ENCODE measurements at places on chromosomes 11 and 22. TPM values are rescaled to one million over a fixed set of nuclear protein-coding genes. Genes with fewer than 3 reads are reported as not detected.
A peak's percentile ranks its signal among the peaks of the same experiment; 100 is the strongest.

The LINC01488 gene
- total RNA-seq = not detected

The PACS1 gene
- 86.9 TPM for total RNA-seq

- H3K36me3 ChIP-seq = no peaks in the 10 kb centered on the region
- no peak overlapping the region for H3K4me3 ChIP-seq
- no peaks in the 10 kb centered on the region for H3K27me3 ChIP-seq
- H3K27ac ChIP-seq = peak overlapping the region; percentile 82
Measured at GRCh38 chr11:131579932-131580387, 209.5 kb downstream of the NTM start.

DNA sequence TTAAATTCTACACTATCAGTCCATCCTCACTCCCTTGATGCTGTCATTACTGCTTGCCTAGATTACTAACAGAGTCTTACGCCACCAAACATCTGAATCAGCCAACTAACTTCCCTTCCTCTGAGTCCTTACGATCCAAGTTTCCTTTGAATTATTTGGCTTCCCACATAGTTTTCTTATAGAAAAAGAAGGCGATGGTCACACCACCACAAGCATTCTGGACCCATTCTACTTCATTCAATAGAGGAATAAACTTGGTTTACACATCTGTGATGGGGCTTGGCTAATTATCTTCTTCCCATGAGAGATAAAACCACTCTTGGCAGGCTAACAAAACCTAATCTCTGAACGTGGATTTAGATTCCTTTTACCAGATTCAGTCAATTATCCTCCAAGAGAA, 35.0 kb downstream of the INTS4 start:
- no peak overlapping the region for H3K27ac ChIP-seq
- H3K27me3 ChIP-seq = no peaks in the 10 kb centered on the region
- no peak overlapping the region for H3K4me3 ChIP-seq
- peaks cover 4% of the 10 kb centered on the region for H3K36me3 ChIP-seq
- no peaks in the 10 kb centered on the region for H3K4me1 ChIP-seq

DNA sequence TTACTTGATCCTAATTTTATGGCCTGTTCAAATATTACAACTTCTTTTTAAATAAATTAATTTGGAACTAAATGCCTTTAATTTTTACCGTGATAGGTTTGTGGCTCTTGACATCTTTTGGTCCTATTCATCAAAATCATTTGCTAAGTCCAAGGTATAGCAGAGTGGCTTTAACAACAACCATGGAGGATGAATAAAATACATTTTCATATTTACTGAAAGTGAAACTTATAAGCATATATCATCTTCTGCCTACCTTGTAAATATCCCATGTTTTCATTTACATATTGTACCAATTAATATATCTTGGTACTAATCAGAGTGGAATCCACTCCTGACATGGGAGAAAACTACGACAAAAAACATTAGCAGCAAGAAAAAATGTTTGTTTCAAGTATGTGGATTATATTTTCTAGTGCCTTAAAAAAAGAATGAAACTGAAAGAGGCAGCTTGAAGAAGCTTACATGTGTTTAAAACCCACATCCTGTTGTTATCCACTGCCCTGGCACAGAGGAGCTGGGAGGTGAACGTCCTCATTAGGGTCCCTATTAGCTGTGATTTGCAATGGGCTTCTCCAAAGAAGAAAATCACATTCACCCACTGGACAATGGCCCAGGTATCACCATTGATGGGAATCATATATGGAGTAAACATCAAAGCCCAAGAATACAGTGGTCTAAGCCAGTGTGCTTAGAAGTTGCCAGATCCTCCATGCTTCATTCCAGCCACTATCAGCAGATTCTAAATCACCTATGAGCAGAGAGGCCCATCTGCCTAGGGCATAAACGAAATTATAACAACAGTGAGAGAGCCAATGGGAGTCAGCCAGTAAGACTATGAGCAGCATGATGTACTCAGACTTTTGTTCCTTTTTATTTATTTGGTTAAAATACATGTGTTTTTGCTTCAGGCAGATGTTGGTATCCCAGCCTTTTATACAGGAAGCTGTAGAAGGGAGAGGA, 84.7 kb downstream of the MAML2 start:
- H3K4me1 ChIP-seq = peaks cover 44% of the 10 kb centered on the region
- H3K27me3 ChIP-seq = no peaks in the 10 kb centered on the region
- peak overlapping the region; percentile 5 for H3K27ac ChIP-seq

The SERHL2 gene
- total RNA-seq = 1.2 TPM

DNA sequence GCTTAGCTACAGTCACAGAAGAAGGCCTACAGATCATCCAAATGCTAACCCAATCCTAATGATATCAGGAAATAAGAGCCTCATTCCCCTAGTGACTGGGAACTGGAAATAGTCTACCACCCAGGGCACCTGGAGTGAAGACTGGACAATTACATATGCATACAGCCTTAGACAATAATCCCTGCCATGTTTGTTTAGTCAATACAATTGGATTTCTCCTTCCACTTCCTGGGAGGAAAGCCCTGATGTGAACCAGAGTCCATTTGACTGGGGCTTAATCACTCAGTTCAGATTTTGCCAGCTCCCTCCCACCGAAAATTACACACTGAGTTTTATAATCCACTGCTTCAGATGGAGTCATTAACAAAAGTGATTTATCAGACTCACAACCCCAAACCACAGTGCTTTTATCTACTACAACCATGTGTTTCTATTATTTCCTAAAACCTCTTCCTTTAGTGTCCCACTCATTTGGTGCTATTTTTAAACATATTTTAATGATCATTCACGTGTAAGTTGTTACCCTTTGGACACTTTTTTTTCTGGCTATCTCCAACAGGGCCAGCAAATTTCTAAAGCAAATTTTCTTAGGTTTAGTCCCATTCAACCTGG, 29.9 kb downstream of the CWF19L2 start:
- peak; percentile 66 for DNase-seq
- no peak overlapping the region for H3K27ac ChIP-seq
- no peak overlapping the region for H3K4me3 ChIP-seq
- H3K36me3 ChIP-seq = peaks cover 4% of the 10 kb centered on the region
- no peaks in the 10 kb centered on the region for H3K27me3 ChIP-seq

- no peaks in the 10 kb centered on the region for H3K27me3 ChIP-seq
- H3K27ac ChIP-seq = no peak overlapping the region
- peak; percentile 75 for DNase-seq
- H3K4me3 ChIP-seq = no peak overlapping the region
Measured at GRCh38 chr11:103234974-103235373, 125.7 kb downstream of the DYNC2H1 start.

The RRP7A gene
- 54.9 TPM for total RNA-seq

DNA sequence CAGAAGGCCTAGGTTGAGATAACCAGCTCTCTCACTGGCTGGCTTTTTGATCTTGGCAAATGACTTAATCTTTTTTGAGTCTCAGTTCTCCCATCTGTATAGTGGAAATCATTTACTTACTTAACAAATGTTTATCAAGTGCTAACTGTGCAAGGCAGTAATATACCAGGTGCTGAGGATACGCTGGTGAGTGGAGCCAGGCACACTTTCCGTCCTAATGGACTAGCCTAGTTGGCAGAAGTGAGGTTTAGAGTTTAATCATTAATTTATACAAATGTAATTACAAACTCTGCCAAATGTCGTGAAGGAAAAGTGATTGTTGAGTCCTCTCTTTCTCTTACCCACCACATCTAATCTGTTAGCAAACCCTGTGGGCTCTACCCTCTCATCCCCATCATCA, 33.3 kb downstream of the EXT2 start:
- no peaks in the 10 kb centered on the region for H3K27me3 ChIP-seq
- H3K36me3 ChIP-seq = peaks cover 17% of the 10 kb centered on the region
- H3K4me3 ChIP-seq = no peak overlapping the region
- no peak for DNase-seq
- H3K27ac ChIP-seq = no peak overlapping the region

The TSPO gene
- 124 TPM for total RNA-seq

The VSIG2 gene
- 0.18 TPM for total RNA-seq

The OR8D4 gene
- not detected for total RNA-seq

DNA sequence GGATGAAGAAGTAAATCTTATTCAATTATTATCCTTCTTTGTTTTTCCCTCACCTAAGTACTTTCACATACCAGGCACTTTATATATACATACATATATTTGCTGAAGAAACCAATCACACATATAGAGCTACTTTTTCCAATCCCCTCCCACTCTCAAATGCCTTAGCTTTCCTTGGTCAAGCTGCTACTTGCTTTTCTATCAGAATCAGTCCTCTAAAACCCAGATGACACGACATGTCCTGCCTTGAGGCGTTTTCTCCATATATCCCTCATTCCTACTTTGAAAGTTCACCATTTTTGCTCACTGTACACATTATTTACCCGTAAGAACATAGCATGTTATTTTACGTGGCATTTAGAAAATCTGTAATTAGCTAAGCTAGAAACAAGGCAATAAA, 5.4 kb downstream of the RAB38 start:
- no peak for DNase-seq
- H3K36me3 ChIP-seq = no peaks in the 10 kb centered on the region
- peaks cover 2% of the 10 kb centered on the region for H3K4me1 ChIP-seq
- no peak overlapping the region for H3K27ac ChIP-seq
- no peaks in the 10 kb centered on the region for H3K27me3 ChIP-seq

DNA sequence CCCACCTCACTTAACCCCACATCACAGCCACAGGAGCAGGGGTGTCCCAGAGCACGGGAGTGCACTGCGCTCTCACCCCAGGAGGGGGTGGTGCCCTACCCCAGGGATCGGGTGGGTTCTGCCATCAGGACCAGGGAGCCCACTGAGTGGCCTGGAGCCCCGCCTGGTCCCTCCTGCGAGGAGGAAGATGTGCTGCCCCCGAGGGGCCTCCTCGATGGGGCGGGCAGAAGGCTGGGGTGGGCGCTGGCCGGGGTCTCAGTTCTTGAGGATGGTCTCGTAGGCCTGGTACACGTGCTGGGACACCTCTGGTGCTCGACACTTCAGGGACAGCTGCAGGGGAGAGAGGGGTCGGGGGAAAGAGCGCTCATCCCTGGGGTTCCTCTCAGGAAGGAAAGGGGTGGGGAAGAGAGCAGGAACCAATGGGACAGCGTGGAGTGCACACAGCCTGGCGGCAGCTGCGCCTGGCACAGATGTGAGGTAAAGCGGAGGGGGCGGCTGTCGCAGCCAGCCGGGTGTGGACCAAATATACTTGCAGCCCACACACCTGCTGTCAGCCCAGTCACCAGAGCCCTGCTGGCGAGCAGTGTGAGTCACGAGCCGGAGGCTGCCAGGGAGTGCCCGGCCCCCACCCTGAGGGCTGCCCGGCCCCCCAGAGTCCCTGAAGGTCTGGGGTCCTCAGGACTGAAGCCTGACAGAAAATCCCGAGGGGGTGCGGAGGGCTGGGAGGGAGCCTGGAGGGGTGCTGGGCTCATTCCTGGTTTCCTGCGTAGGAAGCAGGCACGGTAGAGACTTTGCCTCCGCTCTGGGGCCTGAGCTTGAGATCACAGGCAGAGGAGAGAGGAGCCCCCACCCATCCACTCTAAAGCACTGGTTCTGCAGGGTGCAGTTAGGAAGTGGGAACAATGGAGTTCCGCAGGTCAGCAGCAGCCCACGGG, 13.3 kb upstream of the RASL10A start:
- peaks cover 22% of the 10 kb centered on the region for H3K4me1 ChIP-seq
- no peak overlapping the region for H3K27ac ChIP-seq
- H3K36me3 ChIP-seq = peaks cover 4% of the 10 kb centered on the region

The UCP2 gene
- 83.0 TPM for total RNA-seq

The RBM7 gene
- total RNA-seq = 50.5 TPM

DNA sequence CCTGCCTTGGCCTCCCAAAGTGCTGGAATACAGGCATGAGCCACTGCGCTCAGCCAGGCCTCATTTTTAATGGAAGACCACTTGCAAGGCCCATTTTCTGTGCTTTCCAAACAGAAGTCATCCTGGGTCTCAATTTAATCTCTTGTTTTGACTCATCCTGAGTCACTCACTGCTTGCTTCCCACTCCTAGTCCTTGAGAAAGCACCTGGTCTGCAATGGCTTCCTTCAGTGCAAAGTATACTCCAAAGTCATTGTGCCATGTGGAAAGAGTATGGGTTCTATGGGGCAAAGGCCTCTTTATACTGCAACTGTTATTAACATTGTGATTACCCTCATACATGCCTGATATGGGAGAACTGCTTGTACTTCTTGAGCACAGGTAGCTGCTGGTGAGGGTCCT, 18.3 kb upstream of the SLC5A1 start:
- peaks cover 10% of the 10 kb centered on the region for H3K27me3 ChIP-seq
- H3K4me1 ChIP-seq = no peaks in the 10 kb centered on the region
- no peak overlapping the region for H3K27ac ChIP-seq
- no peaks in the 10 kb centered on the region for H3K36me3 ChIP-seq
- H3K4me3 ChIP-seq = no peak overlapping the region
- DNase-seq = peak; percentile 23

The MS4A6E gene
- not detected for total RNA-seq

GRCh38 chr11:27907530-27907929, 200.4 kb downstream of the KIF18A start:
- no peak for DNase-seq
- no peak overlapping the region for H3K27ac ChIP-seq
- no peak overlapping the region for H3K4me3 ChIP-seq
- peaks cover 35% of the 10 kb centered on the region for H3K4me1 ChIP-seq
- H3K27me3 ChIP-seq = no peaks in the 10 kb centered on the region

DNA sequence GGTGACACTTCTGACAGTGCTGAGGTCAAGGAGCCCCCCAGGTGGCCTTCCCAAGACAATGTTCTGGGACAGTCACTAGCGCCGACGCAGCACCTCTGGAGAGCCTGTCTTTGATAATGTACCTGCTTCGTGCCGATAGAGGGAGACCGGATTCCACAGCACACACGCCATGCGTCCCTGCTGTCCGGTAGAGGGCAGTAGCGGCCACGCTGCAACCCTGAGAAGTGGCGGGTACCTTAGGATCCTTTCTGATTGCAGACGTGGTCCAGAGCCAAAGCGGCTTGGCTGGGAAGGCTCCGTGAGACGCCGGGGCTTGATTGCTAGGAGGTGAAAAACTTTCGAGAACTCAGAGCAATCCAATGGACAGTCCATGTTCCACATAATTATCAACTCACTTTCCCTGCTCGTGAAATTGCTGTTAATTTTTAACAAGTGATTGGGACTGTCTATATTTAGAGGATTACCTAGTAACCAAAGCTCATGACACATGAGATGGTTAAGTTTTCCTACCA, 11.4 kb upstream of the BARX2 start:
- no peak overlapping the region for H3K4me3 ChIP-seq
- H3K4me1 ChIP-seq = no peaks in the 10 kb centered on the region
- H3K36me3 ChIP-seq = no peaks in the 10 kb centered on the region
- peak; percentile 65 for DNase-seq
- H3K27me3 ChIP-seq = peaks cover 44% of the 10 kb centered on the region
- H3K27ac ChIP-seq = no peak overlapping the region

The BTG4 gene
- 0.55 TPM for total RNA-seq

GRCh38 chr11:27313157-27313821, 49.7 kb downstream of the CCDC34 start:
- no peaks in the 10 kb centered on the region for H3K36me3 ChIP-seq
- DNase-seq = no peak
- no peak overlapping the region for H3K27ac ChIP-seq

- H3K4me3 ChIP-seq = peak overlapping the region; percentile 72
- H3K36me3 ChIP-seq = no peaks in the 10 kb centered on the region
- H3K27me3 ChIP-seq = no peaks in the 10 kb centered on the region
- H3K27ac ChIP-seq = peak overlapping the region; percentile 59
Measured at GRCh38 chr11:95088946-95089619, 563 bp upstream of the ENDOD1 start.

The NUDT22 gene
- total RNA-seq = 40.2 TPM

Measured in astrocyte (in vitro differentiated cells and primary cell).